ENCODE measurements at places on chromosomes 4 and X.
A peak's percentile ranks its signal among the peaks of the same experiment; 100 is the strongest.

- no peak for DNase-seq
These were observed 218.5 kb downstream of the SPANXN3 start for GRCh38 chrX:143298663-143299241.

- DNase-seq, result no peak
These were observed 586.6 kb downstream of the C4orf33 start for GRCh38 chr4:129682586-129682985.

- DNase-seq, result no peak
These were observed 5.0 kb downstream of the RBM3 start for GRCh38 chrX:48579259-48579658.

GRCh38 chr4:56618734-56619133, 62.4 kb downstream of the HOPX start:
- DNase-seq, result no peak

DNA sequence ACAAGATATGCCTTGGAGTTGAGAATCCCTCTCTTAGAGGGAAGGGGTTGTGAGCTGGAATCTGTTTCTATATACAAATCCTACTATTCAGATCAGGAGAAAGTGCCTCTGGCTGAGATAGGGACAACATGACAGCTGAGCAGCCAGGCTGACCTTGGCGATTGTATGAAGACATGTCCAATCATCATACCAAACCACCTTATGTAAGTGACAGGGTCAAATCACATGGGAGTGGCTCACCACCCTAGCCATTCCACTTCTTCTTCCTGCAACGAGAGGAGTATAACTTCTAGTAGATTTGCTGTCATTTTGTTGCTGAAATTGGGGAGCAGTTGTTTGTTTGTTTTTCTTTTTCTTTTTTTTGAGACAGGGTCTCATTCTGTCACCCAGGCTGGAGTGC, 48.3 kb upstream of the TMEM150C start:
- no peak for DNase-seq

GRCh38 chr4:149158817-149159216, 656.8 kb downstream of the IQCM start:
- no peak for DNase-seq

GRCh38 chrX:39427492-39427891, 626.2 kb downstream of the MID1IP1 start:
- DNase-seq, result peak; percentile 3

GRCh38 chr4:83626245-83626836, 90.4 kb downstream of the GPAT3 start:
- DNase-seq, result no peak

- DNase-seq, result no peak
These were observed 150.3 kb upstream of the MAOA start for GRCh38 chrX:43505769-43506168.

DNA sequence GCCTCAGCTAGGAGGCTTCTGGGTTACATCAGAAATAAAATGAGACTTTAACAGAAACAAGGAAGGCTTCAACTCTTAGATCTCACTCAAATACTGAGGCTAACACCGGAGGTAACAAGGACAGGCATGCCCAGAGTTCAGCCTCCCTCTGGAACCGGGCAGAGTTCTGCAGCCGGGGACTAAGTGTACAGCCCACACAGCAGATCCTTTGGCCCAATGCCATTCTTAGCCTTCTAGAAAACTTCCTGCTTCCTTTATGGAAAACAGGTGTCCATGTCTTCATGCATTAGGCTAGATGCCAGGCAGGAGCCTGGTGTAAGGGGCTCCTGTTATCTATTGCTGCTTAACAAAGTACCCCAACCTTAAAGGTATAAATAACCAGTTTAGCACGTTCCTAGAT, 369.7 kb downstream of the BCOR start:
- DNase-seq, result no peak

GRCh38 chr4:153619811-153620210, 64.3 kb upstream of the TLR2 start:
- DNase-seq, result no peak

DNA sequence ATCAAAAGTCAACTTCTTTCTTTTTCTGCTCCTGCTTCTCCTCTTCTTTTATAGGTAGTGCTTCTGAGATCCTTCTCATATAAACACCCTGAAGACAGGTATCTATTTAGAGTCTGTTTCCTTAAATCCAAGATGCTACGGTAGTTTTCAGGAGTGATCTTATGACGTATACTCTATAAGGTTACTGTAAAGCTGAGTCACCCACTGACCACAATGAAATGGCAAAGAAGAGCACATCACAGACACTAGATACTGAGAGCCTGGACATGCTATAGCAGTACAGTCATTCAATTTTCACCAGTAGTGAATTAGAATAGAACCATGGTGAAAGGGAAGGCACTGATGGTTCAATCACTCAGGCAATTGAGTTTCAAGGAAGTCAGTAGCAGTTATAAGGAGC, 412.5 kb downstream of the ADAM29 start:
- DNase-seq, result no peak

DNA sequence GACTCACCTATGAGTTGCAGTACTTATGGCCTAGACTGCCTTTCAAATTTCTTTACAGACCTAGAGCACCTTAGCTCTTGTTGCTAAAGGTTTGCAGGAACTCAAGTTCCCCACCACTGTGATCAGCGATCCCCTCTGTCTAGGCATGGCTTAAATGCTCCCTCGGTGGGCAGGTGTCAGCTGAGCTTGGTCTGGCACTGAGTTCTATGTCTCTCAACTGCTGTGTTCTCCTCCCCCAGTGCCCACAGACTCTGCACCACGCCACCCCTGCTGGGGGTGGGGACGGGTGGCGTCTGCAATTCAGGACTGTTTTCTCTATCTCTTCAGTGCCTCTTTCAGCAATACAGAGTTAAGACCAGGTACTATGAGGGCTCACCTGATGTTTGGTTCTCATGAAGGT, 30.5 kb downstream of the TMEM271 start:
- no peak for DNase-seq

- DNase-seq, result no peak
These were observed 249.4 kb downstream of the DHX15 start for GRCh38 chr4:24334906-24335305.

DNA sequence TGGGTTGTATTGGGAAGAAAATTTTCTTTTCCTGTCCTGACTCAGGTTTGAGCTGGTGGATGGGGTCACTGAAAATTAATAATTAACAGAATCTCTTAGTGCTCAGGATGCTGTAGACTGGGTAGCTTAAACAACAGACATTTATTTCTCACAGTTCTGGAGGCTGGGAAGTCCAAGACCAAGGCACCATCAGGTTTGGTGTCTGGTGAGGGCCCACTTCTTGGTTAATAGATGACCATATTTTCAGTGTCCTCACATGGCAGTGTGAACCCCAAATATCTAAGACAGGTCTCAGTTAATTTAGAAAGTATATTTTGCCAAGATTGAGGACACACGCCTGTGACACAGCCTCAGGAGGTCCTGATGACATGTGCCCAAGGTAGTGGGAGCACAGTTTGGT, 31.1 kb downstream of the HERC6 start:
- no peak for DNase-seq

- no peak for DNase-seq
These were observed 52.6 kb upstream of the RAB33B start for GRCh38 chr4:139401368-139401767.

GRCh38 chr4:148077581-148077980, 345.7 kb downstream of the ARHGAP10 start:
- DNase-seq, result no peak

- DNase-seq, result peak; percentile 52
These were observed 25.9 kb downstream of the ENPEP start for GRCh38 chr4:110501826-110502225.

DNA sequence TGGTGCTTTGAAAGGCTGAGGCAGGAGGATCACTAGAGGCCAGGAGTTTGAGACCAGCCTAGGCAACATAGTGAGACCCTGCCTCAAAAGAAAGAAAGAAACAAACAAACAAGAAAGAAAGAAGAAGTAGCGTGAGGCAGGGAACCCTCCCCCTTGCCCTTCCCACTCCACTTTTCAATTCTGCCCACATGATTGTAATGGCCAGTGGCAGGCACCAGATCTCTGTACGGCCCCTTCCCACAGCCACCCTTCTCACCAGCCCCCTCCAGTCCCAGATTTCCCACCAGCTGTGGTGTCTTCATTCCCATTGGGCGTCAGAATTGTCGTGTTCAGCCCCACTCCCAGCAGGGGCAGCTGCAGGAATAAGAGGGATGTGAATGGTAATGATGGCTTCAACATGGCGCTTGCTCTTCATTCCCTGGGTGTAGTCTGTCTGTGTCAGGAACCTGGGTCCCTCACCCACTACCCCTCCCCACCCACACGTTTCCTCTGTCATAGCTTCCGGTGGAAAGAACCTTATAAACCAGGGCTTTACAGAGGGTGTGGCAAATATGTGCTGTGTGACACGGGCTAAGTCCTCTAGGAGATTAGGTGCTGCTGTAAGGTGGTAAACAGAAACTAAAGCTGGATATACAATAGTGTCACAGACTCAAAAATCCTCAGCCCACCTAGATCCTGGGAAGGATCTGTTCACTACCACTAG, at the start of gene IL2RG:
Gene IL2RG (minus strand): TSS at position 437 of the 703 bp plus-strand sequence. CDS start 38 bp downstream, at position 399.
- DNase-seq, result no peak

DNA sequence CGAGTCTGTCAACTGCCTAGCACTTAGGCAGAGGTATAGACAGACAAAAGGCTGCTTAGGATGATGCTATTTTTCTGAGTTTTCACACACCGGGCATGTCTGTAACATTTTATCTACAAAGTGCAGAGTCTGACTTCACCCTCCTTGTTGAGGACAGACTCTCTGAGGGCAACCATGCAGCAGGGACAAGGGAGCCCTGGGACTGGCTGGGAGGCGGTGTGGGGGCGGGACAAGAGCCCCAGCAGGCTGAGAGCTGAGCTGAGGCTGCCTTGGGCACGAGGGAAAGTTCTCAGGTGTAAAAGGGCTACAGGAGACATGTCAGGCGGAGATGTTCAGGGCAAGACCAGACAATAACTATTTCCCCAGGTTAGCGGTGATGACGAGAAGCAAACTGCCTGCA, 81.6 kb downstream of the GATB start:
- DNase-seq, result no peak

- no peak for DNase-seq
These were observed at the start of gene CCSER1 for GRCh38 chr4:90127223-90127705. Gene CCSER1 (plus strand): TSS chr4:90127394.

DNA sequence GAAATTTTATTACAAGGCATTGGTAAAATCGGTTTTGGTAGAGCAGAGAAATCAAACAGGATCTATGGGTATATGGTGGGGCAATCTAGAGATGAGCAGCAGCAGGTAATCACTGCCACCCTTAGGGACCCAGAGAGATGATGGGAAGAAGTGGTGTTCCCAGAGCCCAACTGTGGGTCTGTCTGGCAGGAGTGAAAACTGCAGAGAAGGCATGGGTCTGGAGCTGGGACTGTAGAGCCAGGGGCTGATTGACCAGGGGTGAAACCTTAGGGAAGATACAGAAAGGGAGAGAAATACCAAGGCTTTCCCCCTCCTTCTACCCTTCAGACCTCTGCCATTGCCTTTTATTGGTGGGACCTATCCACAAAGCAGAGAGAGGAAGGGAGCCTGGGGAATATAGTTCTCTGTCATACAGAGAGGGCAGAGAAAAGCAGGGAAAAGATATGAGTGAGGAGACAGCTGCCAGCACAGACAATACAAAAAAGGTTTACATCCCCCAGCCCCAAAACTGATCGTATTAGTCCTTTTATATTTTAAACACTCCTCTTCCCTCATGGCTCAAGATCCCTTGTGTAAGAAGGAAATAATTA, 28.7 kb downstream of the PDLIM5 start:
- no peak for DNase-seq

- no peak for DNase-seq
These were observed 11.9 kb upstream of the ZNF157 start for GRCh38 chrX:47358387-47359065.

GRCh38 chr4:8818063-8818881, 53.4 kb downstream of the HMX1 start:
- no peak for DNase-seq

DNA sequence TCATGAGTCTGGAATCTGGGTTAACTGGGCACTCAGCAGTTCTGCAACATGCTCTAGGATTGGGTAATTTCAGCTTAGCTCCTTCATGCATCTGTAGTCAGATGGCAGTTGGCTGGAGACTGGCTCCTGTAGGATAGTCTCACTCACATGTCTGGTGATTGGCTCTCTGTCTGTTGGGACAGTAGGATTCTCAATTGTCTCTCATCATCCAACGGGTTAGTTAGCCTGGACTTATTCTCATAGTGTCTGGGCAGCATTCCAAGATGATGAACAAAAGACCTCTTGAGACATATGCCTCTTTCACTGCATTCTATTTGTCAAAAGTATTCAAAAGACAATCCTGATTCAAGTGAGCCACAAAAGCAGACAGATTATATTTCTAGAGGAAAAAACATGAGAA, 795.6 kb upstream of the GALNTL6 start:
- no peak for DNase-seq

DNA sequence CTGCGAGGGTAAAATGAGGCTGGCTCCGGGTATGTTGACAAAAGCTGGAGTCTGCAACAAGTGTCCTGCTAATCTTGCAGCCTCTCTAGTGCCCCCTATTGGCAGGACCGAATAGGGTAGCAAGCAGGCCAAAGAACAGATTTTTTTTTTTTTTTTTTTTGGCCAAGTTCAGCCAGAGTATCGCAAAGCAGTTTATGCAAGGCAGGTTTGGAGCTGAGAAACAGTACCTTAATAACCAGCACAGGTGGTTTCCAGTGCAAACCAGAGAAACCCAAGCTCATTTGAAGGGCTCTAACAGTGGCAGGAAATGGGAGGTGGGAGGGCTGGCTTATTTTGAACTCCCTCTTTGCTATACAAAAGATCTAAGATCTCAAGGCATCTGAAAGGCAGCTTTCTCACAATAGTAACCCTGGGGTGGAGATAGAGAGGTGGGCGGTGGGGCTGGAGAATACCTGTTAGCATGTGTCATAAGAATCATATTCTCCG, 38.2 kb upstream of the OCIAD2 start:
- no peak for DNase-seq

- no peak for DNase-seq
These were observed 59.4 kb upstream of the CITED1 start for GRCh38 chrX:72365126-72365525.

GRCh38 chrX:25043192-25043591, 27.4 kb upstream of the ARX start:
- DNase-seq, result no peak

GRCh38 chr4:1187182-1187581, 14.8 kb upstream of the SPON2 start:
- no peak for DNase-seq

GRCh38 chr4:119540249-119540648, 88.4 kb downstream of the PDE5A start:
- peak; percentile 81 for DNase-seq

All from LHCN-M2 (cell line).